ENCODE measurements at places on chromosomes 4 and X.

DNA sequence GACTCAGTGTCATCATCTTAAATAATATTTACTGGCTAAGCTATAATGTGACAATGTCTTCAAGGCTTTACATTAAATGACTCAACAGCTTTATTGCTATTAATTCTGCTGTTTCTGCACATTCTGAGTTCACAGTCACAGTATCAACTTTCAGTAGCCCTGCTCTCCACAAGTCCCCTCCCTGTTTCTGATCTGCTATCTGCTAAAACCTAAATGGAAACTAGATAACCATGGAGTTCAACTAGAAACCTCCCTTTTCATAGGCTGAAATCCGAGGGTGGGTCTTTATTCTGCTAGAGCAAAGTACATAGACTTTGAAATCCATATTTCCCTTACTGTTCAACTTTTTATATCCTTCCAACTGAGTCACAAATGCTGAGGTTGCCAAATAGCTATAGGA is 5.4 kb upstream of the ACE2 start:
- no peak for DNase-seq

DNA sequence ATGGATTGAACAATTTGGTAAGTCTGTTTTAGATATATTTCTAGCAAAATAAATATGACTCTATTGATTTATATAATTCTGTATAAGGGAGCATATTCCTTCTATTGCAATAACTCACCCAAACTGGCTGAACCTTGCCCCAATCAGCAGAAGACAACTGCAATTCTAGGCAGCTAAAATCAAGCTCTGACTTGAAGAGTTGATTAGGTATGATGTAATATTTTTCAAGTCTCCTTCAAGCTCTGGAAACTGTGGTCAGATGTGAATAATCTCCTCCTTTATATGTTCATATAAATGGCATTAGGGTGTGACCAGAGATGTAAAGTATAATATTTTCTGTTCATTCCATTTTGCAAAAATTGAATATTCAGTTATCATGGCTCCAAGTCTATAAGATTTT is 8.2 kb downstream of the RASSF6 start:
- peak; percentile 53 for DNase-seq

DNA sequence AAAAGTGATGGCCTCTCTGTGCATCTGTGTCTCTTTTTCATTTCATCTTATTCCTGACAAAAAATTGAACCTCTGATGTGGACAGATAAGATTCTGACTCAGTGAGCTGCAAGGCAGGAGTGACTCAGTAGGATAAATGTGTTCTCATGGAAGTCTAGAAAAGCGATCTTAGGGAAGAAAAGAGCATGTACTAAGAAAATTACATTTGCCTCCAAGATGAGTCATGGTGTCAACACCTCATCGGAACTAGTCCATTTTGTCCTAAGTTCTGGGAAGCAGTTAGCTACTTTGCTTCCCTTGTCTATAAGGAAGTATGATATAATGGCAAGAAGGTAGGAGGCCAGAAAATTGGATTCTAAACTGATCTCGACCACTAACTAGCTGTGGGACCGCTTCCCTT is 83.5 kb upstream of the AFF2 start:
- peak; percentile 1 for DNase-seq

GRCh38 chr4:43757147-43757546 is 691.5 kb downstream of the KCTD8 start:
- peak; percentile 1 for DNase-seq

DNA sequence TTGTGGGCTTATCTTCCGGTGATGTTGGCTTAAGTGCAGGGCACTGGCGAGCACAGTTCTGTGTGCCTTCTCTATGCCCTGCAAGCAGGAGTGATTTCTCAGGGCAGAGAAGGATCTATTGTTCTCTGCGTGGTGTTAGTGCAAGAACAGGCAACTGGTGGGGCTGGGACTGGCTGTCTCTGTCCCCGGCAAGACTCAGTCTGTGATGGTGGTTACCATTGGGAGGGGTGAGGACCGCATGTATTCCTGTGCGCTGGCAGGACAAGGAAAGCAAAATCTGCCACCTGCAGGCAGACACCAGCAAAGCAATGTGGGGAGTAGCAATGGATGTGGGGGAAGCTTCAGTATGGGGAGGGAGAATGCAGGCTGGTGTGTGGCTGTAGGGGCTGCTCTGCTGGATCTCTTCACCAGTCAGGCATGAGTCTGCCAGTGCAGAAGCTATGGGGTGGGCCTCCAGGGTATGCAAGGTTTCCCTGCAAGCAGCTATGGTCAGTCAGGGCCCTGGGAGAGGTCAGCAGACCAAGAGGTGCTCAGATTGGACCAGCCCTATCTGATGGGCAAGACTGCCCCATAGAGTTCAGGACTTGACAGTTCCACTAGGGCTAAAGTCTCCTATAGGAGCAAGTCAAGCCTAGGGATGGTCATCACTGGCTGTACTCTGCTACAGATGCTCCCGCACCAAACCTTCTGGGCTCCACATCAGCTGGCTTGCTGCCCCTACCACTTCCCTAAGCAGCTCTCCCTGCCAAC is 16.8 kb downstream of the PF4 start:
- DNase-seq: peak; percentile 29

GRCh38 chrX:2488621-2489285 is 12.0 kb downstream of the DHRSX start:
- DNase-seq: no peak

DNA sequence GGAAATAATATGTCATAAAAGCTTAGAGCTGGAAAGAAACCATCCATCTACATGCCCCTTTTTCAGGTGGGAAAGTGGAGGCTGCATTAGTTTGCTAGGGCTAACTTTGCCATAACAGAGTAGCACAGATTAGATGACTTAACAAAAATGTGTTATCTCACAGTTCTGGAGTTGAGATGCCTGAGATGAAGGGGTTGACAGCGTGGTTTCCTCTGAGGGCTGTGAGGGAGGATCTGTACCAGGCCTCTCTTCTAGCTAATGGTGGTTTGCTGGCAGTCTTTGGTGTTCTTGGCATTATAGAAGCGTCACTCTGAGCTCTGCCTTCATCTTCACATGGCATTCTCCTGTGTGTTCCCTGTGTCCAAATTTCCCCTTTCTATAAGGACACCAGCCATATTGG is 2.4 kb downstream of the CHRNA9 start:
- DNase-seq: no peak

DNA sequence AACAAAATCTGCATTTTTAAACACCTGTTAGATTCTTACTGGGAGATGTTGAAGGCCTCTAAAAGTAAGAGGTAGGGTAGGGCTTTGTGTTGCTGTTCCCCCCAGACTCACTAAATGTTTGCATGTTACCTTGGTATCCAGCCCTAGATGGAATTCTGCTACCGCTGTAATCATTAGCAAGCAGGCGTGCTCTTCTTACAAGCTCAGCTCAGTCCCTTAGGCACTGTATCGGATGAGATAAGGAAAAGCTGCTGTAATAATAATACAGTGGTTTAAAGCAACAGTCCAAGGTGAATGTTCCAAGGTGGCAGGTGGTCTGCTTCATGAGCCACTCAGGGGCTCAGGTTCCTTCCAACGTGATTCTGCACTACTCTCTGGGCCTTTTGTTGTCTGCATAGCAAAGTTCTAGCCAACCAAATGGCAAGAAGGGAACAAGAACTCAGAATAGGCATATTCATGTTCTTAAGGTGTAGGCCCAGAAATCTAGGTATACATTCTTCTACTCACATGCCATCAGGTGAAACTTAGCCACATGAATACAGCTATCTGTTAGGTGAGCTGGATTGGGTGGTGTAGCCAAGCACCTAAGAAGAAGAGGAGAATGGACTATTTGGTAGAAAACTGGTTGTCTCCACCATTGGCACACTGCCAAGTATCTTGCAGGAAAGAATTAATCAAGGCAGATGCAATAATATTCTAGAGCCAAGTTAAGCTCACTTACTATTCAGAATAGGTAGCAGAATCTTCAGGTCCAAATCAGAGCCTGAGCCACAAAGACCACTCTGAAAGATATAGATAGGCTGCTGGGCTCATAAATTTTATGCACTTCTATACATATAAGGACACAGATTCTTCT is 46.0 kb downstream of the COQ2 start:
- DNase-seq: no peak

Data from iris pigment epithelial cell (primary cell).